ENCODE measurements at places on chromosomes 13 and 19. TPM values are rescaled to one million over a fixed set of nuclear protein-coding genes. Genes with fewer than 3 reads are reported as not detected.

CEACAM6 gene
- 0.21 TPM for total RNA-seq

KLK10 gene
- total RNA-seq, result not detected

WDR88 gene
- total RNA-seq, result 0.31 TPM

PNMA8A gene
- not detected for total RNA-seq

NLRP12 gene
- total RNA-seq, result 0.05 TPM

RGS9BP gene
- total RNA-seq, result 1.3 TPM

BEST2 gene
- total RNA-seq, result not detected

NAPSA gene
- 2.5 TPM for total RNA-seq

IGFL3 gene
- not detected for total RNA-seq

AMER2 gene
- total RNA-seq, result not detected

GPATCH1 gene
- total RNA-seq, result 34.7 TPM

ELSPBP1 gene
- total RNA-seq, result not detected

ACER1 gene
- not detected for total RNA-seq

GRCh38 chr13:79935121-79935520, 405.8 kb downstream of the SPRY2 start:
- DNase-seq, result no peak

- DNase-seq, result no peak
Measured at GRCh38 chr13:51284339-51284738, 55.2 kb upstream of the SERPINE3 start.

DNA sequence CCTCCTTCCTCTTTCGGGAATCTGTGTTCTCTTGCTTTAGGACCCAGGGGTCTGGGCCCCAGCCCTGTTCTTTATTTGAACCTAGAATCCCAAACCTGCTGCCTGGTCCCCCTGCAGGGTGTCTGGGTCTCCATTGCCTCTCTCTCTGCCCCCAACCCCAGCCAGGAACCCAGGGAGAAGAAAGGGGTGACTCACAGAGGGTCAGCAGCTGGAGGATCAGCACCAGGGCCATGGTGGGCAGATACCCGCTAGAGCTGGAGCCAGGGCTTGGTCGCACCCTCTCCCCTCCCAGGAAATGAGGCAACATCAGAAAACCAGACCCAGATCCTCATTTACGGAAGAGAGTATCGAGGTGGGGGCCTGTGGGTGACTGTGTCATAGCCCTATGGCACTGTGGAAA, at the start of gene OSCAR:
OSCAR (minus strand) TSS at position 243 of the 400 bp plus-strand sequence; CDS start at position 232, 11 bp downstream.
- DNase-seq, result no peak

DNA sequence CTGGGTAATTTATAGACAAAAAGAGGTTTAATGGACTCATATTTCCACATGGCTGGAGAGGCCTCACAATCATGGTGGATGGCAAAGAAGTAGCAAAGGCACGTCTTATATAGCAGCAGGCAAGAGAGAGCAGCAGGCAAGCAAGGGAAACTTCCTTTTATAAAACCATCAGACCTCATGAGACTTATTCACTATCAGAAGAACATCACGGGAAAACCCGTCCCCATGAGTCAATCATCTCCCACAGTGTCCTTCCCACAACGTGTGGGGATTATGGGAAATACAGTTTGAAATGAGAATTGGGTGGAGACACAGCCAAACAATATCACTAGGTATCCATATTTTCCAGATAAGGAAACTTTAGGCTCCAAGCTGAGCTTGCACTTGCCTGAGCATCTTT, 9.5 kb upstream of the CYP2B6 start:
- DNase-seq, result no peak

- DNase-seq, result no peak
Measured at GRCh38 chr13:95552539-95553441, at the start of gene CLDN10. Gene CLDN10, plus strand, starts transcription at chr13:95552720. Its CDS starts 34 bp downstream, at chr13:95552754.

DNA sequence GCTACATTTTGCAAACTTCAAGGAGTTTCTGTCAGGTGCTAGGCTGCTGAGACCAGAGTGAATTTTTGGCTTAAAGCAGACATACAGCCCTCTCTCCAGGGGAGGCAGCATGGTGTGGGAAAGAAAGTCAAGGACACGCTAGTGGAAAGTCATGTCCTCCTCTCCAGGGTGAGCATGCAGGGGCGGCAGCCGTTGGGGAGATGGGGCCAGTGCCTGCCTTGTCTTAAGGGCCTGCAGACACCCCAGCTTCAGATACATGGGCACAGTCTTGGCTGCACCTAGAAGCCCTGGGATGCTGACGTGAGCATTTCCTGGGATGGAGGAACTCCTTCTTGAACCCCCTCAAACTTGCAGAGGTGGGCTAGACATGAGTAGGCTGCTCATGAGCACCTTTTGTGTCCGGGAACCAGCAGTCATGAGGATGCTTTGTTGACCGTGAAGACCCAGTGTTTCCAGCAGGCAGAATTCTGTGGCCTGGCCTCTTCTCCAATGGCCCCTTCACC, 43.3 kb upstream of the PEPD start:
- DNase-seq, result no peak

- DNase-seq, result no peak
Measured at GRCh38 chr13:27401210-27401609, 23.2 kb upstream of the GTF3A start.

GRCh38 chr13:29210676-29211075, 384.8 kb downstream of the SLC7A1 start:
- no peak for DNase-seq

- no peak for DNase-seq
Measured at GRCh38 chr13:20636079-20636478, 67.4 kb upstream of the IL17D start.

GRCh38 chr13:93685900-93686299, 459.3 kb downstream of the GPC6 start:
- DNase-seq, result no peak

GRCh38 chr19:48393559-48394330, at the start of gene GRIN2D:
Gene GRIN2D, plus strand, starts transcription at chr19:48393668. Its CDS starts 4,725 bp downstream, at chr19:48398393.
- DNase-seq, result no peak

DNA sequence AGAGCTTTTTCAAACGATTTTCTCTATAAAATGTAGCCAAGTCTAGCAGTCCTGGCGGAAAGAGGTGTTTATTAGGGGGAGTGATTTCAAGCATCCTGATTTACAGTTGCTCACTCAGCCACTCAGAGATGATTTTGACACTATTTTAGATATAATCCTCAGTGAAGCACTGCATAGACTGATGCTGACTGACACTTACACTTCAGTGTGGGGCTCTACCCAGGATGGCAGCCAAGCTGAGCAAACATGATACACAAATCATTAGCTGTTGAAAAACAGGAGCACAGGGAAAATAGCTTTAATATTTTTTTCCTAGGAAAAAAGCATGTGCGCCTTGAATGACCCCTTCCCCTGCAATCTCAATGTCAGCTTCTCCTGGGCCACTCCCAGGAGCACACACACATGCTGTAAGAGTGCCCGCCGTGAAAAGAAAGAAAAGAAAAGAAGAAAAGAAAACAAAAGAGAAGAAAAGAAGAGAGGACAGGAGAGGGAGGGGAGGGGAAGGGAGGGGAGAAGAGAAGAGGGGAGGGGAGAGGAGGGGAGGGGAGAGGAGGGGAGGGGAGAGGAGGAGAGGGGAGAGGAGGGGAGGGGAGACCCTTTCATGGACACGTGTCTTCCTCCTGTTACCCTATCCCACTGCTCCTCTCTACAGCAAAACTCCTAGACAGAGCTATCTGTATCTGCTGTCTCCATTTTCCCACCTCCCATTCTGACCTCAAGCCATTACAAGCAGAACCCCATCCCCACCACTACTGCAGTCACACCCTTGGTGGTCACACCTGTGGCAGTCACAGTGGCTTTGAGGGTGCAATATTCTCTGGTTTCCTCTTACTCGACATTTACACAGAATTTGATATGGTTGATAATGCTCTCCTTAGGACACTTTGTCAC, 36.4 kb downstream of the RCBTB2 start:
- no peak for DNase-seq

DNA sequence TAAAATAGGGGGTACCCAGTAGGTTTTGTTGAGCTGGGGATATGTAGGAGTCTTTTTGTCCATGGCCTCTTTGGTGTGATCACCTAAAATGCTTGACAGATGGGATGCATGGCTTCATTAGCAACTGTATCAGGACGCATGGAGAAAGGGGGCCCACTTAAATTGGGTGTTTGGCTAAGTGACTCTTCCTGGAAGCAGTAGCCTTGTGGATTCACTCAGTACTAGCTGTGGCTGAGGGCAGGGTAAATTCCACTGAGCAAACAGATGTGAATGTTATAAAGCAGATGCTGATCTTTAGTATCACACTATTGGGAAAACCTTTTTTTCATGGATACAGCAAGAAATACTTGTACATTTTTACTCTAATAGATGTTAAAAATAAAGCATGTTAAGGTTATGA, 140.0 kb downstream of the FGF14 start:
- DNase-seq, result no peak

GRCh38 chr19:15212711-15213110, 11.9 kb upstream of the NOTCH3 start:
- DNase-seq, result no peak

DNA sequence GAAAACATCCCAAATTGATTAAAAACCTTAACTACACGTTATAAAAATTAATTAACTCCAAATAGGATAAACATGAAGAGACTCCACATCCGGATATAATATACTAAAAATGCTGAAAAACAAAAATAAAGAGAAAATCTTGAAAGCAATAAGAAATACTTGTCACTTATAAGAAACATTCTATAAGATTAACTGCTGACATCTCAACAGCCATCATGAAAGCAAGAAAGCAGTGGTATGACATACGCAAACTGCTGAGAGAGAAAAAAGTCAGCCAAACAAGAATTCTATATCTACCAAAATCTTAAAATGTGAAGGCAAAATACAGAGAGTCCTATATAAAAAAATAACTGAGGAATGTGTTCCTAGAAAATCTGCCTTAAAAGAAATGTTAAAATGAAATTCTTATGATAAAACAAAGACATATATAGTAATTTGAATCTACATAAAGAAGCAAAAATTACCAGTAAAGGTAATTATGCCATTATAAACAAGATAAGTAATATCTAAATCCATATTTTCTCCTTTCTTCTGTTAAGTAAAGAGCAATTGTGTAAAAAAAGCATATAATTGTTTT, 1851.1 kb downstream of the PCDH9 start:
- DNase-seq, result no peak

- no peak for DNase-seq
Measured at GRCh38 chr13:43751624-43752023, 35.1 kb downstream of the ENOX1 start.

- DNase-seq, result no peak
Measured at GRCh38 chr19:18227781-18228271, 1.6 kb upstream of the PDE4C start.
